ENCODE measurements at places on chromosomes 6 and 20. TPM values are rescaled to one million over a fixed set of nuclear protein-coding genes. Genes with fewer than 3 reads are reported as not detected.
A peak's percentile ranks its signal among the peaks of the same experiment; 100 is the strongest.

DNA sequence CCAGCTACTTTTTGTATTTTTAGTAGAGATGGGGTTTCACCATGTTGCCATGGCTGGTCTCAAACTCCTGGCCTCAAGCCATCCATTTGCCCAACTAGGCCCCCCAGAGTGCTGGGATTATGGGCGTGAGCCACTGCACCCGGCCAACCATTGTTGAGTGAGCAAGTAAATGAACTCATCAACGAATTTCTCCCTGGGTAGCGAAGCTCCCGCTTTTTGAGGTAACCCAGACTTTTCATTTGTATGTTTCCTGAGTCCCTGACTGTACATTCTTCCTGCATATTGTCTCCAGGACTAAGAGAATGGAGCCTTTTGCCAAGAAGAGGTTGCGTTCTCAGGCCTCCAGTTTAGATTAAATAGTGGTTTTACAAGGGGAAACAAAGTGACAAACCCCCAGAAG is 36.4 kb downstream of the RIPOR3 start:
- H3K4me3 ChIP-seq: no peak overlapping the region
- H3K27ac ChIP-seq: no peak overlapping the region

GRCh38 chr6:24918641-24919055 is 17.1 kb downstream of the RIPOR2 start:
- peaks cover 5% of the 10 kb centered on the region for H3K4me1 ChIP-seq
- no peaks in the 10 kb centered on the region for H3K27me3 ChIP-seq
- H3K27ac ChIP-seq: no peak overlapping the region
- H3K36me3 ChIP-seq: no peaks in the 10 kb centered on the region
- no peak overlapping the region for H3K4me3 ChIP-seq

GRCh38 chr6:65760285-65760684 is 53.3 kb upstream of the EYS start:
- H3K27ac ChIP-seq: no peak overlapping the region
- H3K4me1 ChIP-seq: no peaks in the 10 kb centered on the region
- H3K4me3 ChIP-seq: no peak overlapping the region
- no peak for DNase-seq

DNA sequence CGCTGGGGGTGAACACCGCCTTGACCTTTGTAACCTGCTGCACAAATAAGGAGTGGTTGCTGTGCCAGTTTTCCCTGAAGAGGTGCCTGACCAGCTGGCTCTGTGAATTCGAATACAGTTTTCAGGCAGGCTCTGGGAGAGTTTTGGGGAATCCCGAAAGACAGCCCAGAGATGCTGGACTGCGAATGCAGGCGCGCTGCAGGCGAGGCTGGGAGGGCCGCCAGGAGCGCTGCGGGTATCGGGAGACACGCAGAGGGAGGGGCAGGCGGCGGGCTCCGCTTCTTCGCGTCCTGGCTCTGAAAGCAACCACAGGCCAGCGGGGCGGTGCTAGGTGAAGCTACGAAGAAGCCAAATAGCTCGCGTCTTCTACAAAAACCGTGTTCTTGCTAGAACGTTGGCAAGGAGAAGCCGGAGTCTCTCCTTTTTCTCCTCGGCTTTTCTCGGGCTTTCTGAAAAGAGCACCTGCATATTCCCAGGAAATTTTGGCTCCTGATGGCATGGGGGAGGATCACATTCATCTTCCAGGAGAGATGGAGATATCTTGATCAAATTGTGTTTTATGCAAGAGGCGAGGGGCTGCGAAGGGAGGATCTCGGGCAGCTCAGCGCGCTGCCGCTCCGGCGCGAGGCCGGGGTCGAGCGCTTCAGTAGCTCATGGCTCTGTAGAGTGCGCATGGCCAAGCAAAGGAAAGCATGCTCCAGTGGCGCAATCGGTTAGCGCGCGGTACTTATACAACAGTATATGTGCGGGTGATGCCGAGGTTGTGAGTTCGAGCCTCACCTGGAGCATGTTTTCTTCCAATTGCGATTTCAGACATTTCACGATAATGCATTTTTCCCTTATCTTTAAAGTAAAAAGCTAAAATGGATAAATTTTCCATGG is 158.1 kb upstream of the ZNF184 start:
- H3K4me1 ChIP-seq: no peaks in the 10 kb centered on the region
- H3K27ac ChIP-seq: no peak overlapping the region
- peak; percentile 56 for DNase-seq
- H3K36me3 ChIP-seq: no peaks in the 10 kb centered on the region

The SLC22A23 gene
- 9.5 TPM for polyA plus RNA-seq
